ENCODE measurements at places on chromosomes 11 and 22. TPM values are rescaled to one million over a fixed set of nuclear protein-coding genes. Genes with fewer than 3 reads are reported as not detected.

BATF2 gene
- not detected for total RNA-seq

MYEOV gene
- not detected for total RNA-seq

BRSK2 gene
- 1.2 TPM for total RNA-seq

PKDREJ gene
- not detected for total RNA-seq

ANGPTL5 gene
- total RNA-seq, result not detected

NLRP6 gene
- total RNA-seq, result 0.32 TPM

APOBEC3G gene
- 45.9 TPM for total RNA-seq

MS4A15 gene
- not detected for total RNA-seq

ADAMTS8 gene
- not detected for total RNA-seq

JHY gene
- total RNA-seq, result 3.2 TPM

FAM76B gene
- 69.3 TPM for total RNA-seq

CALCB gene
- 6.8 TPM for total RNA-seq

L3MBTL2 gene
- total RNA-seq, result 25.1 TPM

OPCML gene
- total RNA-seq, result not detected

BBS1 gene
- 9.4 TPM for total RNA-seq

FKBP2 gene
- 21.3 TPM for total RNA-seq

POLA2 gene
- 83.3 TPM for total RNA-seq

NCF4 gene
- total RNA-seq, result 3.9 TPM
